ENCODE measurements at places on chromosomes 4 and X.

GRCh38 chrX:134513091-134513490 lies 53.1 kb downstream of the HPRT1 start:
- no peak for DNase-seq

DNA sequence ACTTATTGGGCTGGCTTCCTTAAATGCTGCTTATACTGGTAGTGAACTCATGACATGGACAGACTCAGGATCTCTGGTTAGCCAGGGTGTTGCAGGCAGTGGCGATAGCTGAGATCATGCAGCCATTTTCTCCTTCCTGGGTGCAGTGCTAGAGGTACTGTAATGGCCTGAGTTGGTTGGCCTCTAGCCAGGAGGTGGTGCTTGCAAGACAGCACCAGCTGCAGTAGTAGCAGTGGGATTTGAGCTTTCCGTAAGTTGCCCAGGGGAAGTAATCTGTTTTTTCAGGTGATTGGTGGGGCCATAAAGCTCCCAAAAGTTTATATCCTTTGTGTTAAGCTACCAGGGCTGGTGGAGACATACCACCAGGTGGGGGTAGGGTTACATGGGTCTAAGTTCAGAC lies 45.1 kb upstream of the AADAT start:
- no peak for DNase-seq

DNA sequence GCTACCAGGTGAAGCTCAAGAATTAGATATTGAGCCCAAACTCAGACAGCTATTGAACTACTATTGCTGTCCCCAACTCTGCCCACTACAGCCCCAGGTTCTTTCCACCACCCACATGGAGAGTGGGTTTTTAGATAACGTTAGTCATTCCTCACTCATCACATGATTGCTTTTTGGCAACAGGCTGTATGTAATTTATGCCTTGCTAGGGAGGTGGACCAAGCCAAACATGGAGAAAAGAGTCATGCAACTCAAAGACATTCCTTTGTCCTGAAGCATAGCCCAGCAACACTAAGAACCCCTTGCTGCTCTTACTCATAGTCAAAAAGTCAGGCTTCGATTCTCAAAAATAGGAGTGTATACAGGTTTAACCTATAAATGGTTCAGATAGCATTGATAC lies 275.9 kb upstream of the VCX3A start:
- no peak for DNase-seq

- DNase-seq, result no peak
Measured at GRCh38 chrX:115564243-115564642, 3.3 kb downstream of the PLS3 start.

DNA sequence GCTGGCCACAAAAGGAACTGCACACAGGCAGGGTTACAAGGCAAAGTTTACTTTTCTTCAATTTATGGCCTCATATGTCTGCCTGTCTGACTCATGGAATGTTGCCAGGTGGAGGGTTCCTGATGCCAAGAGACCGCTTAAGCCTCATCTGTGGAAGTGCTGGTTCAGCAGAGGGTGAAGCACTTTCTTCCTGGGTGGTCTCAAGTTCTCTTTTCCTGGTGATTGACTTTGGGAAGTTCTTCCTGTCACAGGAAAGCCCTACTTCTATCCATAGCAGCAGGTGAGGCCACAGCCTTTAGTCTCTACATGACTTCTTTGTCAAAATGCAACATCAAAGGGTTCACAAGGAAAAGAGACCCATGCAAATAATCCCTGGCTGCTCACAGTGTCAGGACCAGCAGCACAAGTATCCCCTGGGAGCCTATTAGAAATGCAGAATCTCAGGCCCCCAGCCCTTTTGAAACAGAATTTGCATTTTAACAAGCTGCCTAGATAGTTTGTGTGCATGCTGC lies 81.4 kb upstream of the IGFBP7 start:
- DNase-seq, result no peak

- no peak for DNase-seq
Measured at GRCh38 chr4:617644-618641, 7.4 kb upstream of the PDE6B start.

DNA sequence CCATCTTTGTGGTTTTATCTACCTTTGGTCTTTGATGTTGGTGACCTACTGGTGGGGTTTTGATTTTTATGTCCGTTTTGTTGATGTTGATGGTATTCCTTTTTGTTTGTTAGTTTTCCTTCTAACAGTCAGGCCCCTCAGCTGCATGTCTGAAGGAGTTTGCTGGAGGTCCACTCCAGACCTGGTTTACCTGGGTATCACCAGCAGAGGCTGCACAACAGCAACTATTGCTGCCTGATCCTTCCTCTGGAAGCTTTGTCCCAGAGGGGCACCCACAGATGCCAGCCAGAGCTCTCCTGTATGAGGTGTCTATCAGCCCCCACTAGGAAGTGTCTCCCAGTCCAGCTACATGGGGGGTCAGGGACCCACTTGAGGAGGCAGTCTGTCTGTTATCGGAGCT lies 199.3 kb upstream of the WDFY3 start:
- DNase-seq, result no peak

DNA sequence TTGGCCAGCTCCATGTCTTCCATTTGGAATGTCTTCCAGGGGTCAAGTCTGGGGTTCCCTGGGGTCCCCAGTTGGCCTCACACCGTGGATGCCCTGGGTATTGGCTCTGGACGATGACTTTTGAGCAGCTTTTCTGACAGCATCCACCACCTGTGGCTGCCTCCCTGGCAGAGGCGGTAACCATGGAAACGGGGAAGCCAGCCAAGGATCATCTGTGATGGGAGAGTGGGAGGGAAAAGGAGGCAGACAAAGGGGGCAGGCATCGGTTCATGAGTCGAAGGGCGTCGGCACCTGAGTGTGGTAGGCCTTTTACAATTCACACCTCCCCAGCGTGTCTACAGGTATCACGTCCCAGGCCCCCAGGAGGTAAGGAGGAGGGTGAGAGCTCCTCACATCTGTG lies 152.2 kb downstream of the ASMT start:
- no peak for DNase-seq

- DNase-seq, result peak; percentile 43
Measured at GRCh38 chrX:11190745-11191510, 79.8 kb downstream of the HCCS start.

- no peak for DNase-seq
Measured at GRCh38 chr4:76515975-76516843, 81.2 kb downstream of the SHROOM3 start.

GRCh38 chr4:161704653-161705052 lies 459.1 kb downstream of the FSTL5 start:
- no peak for DNase-seq

GRCh38 chr4:55770662-55771061 lies 48.9 kb upstream of the EXOC1L start:
- DNase-seq, result no peak

DNA sequence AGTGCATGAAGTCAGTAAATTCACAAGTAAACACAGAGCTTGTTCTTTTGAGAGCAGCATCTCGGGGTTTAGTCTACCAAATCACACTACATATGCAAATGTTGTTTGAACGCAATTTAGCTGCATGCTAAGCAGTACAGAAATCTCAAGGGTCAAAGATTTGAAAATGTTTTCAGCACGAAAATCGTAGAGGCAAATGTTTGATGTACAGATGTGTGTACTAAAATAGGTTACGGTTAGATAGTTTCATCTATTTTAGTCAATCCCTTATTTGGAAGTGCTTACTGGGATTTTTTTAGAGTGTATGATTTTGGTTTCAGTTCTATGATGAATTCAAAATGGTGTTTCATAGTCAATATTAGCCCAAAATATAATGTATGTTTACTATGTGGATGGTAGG lies 1928.2 kb upstream of the TENM3 start:
- DNase-seq, result no peak

DNA sequence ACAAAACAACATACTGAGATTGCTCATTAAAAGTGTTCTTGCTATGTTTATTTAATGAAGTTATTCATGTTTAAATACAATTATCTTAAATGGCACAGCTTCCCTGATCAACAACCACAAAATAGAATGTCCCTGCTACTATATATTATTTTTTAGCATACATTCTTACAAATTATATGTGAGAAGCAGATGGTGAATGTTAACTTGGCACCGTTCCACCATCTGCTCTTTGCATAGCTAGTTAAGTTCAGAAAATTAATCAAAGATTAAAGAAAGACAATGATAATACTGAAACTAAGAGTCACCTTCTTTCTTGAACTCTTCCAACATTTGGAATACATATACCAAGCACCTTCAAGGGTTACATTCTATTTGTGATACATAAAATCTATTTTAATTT lies 94.2 kb downstream of the PPP3CA start:
- no peak for DNase-seq

DNA sequence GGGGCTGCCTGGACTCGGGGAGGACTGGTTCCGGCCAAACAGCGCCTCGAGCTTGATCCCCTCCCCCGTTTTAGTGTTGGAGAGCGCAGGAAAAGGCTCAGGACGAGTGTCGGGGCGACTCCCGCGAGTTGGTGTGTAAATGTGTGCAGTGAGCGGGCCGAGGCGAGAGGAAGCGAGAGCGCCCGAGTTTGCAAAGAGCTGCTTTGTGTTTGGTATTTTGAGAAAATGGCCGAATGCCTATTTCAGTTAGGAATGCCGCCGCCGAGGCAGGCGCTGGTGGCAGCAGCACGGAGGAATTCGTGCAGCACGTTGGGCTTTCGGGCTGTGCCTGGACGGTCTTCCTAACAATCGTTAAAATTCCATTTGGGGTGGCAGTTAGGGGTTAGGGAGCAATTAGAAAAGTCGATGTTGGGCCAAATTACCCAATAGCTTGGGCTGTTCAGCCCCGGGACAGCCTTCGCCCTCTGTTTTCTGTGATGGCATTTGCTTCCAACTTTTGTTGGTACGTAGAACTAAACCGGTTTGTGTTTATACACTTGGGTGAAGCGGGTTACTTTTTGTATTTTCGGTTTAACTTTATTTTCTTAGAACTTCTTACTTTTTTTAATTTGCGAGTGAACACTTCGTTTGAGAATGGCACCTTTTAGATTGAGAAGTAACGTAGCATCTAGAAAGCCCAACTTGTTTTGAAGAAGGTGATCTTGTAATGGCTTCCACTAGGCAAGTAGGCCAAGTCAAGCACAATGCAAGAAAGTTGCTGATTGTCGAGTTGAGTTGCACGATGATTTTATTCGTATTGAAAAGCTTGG lies 1.6 kb downstream of the REST start:
- DNase-seq, result no peak

GRCh38 chrX:86047174-86047935 lies at the start of gene CHM:
Gene CHM, minus strand, starts transcription at chrX:86047558. Its CDS starts 26 bp downstream, at chrX:86047532.
- DNase-seq, result no peak

GRCh38 chr4:17352357-17352756 lies 159.5 kb downstream of the QDPR start:
- no peak for DNase-seq

- no peak for DNase-seq
Measured at GRCh38 chr4:76738086-76738931, 159.6 kb downstream of the SOWAHB start.

DNA sequence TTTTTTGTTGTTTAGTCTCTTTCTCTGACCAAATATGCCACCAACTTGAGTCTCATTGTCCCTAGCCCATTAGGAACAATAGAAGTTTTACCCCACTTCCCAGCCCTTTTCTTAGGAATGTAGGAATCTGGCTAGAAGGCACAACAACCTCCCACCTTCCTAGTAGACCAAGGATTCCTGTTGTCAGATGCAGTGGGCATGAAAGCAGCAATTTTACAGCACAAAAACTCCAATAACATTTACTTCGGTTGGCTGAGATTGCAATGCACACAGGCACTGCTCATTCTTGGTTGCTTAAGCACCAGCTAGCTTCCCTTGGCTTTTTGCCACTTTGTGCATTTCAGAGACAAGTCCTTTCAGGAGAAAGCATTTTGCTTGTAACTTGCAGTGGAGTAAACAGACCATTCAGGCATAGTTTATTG lies 312.8 kb downstream of the TENM3 start:
- DNase-seq, result peak; percentile 0

DNA sequence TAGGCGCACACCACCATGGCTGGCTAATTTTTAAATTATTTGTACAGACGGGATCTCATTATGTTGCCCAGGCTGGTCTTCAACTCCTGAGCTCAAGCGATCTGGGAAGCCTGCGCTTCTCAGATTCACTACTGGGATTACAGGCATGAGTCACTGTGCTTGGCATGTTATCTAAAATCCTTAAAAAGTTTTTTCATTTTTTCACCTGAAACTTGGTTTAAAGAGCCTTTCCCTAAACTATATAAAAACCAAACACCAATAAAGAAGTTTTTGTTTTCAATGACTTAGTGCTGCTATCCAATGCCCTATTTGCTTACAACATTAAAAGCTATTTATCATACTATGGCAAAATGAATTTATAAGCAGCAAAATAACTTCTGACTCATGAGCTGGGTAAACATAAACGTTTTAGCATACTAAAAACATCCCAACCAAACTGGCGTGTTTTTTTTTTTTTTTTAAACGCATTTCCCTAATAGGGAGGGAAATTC lies 127.8 kb downstream of the UBE2K start:
- DNase-seq, result no peak

GRCh38 chr4:19239565-19239964 lies 1012.1 kb upstream of the SLIT2 start:
- DNase-seq, result no peak

- DNase-seq, result no peak
Measured at GRCh38 chrX:124393659-124394058, 47.3 kb downstream of the SH2D1A start.

- DNase-seq, result no peak
Measured at GRCh38 chr4:138114434-138114833, 127.7 kb downstream of the SLC7A11 start.

GRCh38 chrX:68354879-68355628 lies 78.2 kb downstream of the OPHN1 start:
- DNase-seq, result no peak

- no peak for DNase-seq
Measured at GRCh38 chr4:81628489-81628888, 156.8 kb upstream of the RASGEF1B start.

GRCh38 chr4:78032446-78032845 lies 24.7 kb upstream of the FRAS1 start:
- peak; percentile 78 for DNase-seq

GRCh38 chr4:155249016-155249566 lies 40.7 kb downstream of the NPY2R start:
- no peak for DNase-seq

- peak; percentile 24 for DNase-seq
Measured at GRCh38 chrX:40468033-40468846, 112.5 kb upstream of the ATP6AP2 start.

DNA sequence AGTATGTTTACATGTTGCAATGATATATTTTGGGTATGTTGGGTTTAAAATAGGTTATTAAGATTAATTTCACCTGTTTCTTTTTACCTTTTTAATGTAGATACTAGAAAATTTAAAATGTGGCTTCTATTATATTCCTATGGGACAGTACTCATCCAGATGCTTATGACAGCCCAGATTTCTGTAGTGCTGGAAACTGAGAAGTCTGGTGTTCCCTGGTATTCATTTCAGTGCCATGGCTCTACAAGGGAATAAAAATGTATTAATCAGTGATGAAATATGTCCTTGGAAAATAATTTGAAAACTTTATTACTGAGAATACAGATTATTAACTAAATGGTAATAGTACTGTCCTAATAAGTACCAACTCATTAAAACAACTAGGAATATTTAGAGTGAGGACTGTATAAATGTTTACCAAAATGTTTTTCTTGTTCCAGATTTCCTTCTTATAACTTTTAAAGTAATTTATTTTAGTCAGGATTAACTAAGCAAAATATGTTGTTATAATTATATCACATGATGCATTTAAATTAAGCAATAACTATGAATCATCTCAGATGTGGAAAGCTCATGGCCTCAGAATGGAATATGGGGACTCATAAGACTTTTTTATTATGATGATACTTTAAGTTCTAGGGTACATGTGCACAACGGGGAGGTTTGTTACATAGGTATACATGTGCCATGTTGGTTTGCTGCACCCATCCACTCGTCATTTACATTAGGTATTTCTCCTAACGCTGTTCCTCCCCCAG lies 25.3 kb downstream of the ARHGAP24 start:
- no peak for DNase-seq

All from NCI-H2107 (cell line).